ENCODE measurements at places on chromosomes 11 and 22. TPM values are rescaled to one million over a fixed set of nuclear protein-coding genes. Genes with fewer than 3 reads are reported as not detected.

DNA sequence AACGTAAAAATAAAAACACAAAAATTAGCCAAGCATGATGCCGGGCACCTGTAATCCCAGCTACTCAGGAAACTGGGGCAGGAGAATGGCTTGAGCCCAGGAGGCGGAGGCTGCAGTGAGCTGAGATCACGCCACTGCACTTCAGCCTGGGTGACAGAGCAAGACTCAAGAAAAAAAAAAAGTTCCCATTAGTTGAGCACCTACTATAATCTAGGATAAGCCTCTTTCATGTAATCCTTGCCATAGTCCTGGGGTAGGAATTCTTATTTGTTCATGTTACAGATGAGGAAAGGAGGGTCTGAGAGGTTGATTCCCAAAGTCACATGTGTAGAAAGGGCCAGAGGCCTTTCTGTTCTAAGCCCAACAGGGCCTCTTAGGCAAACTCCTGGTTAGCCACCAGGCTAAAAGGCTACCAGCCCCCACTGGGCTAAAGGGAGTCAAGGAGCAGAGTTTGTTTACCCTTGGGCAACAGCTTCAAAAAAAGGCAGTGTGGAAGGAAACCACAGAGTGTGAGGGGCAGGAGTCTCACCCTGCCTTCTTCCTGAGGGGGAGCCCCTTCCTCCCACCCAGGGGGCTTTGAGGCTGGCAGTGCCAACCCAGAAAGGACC is 21.6 kb upstream of the CSNK1E start:
- no peaks in the 10 kb centered on the region for H3K27me3 ChIP-seq
- no peak overlapping the region for H3K4me3 ChIP-seq
- no peak overlapping the region for H3K27ac ChIP-seq

DNA sequence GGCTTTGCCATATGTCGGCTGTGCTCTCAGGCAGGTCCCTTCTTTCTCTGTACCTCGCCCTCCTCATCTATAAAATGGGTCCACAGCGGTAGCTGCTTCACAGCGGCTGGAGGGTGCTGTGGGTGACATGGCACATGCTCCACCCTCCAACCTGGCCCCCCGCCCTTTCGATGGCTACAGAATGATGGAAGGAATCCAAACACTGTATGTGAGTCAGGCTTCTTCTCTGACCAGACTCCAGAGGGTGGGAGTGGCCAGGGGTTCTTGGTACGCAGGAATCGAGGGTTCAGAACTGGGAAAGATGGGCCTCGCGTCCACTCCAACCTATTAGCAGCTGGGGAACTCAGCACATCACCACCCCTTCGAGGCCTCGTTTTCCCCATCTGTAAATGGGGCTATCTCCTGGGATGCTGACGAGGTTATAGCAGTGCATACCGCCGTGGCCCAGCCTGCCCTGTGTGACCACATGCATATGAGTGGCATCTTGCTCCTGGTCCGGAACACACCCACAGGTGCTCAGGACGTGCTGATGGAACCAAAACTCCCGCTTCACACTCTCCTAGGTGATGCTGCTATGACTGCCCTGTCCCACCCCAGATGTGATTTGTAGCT is 26.4 kb downstream of the MN1 start:
- DNase-seq, result no peak
- H3K27me3 ChIP-seq, result no peaks in the 10 kb centered on the region
- H3K4me3 ChIP-seq, result no peak overlapping the region
- H3K4me1 ChIP-seq, result no peaks in the 10 kb centered on the region
- no peaks in the 10 kb centered on the region for H3K36me3 ChIP-seq

DNA sequence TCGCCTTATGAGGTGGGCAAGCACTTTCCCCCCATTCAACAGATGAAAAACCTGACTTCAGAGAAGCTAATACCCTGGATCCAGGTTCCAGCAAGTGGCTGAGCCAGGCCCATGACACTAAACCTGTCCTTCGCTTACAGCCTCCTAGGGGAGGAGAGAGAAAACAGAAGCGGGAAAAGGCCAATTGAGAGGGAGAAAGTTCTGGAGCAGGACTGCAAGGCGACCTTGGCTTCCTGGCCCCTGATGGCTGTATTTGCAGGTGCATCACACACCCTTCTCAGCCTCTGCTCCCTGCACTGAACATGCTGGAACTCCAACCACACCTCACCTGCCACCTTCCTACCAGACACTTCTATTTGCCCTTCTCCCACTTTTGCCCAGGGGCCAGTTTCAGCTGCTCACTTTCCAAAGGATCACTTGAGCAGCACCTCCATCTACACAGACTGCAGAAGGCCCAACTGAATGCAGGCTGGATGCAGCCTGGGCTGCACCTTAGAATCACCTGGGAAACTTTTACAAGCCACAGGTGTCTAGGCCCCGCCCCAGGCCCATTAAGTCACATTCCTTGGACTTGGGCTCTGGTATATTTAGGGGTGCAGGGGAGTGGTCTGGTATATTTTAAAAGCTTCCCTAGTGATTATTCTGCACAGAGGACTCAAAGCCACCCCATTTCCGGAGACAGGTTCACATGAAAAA is 14.3 kb upstream of the ADA2 start:
- no peak overlapping the region for H3K27ac ChIP-seq
- no peaks in the 10 kb centered on the region for H3K36me3 ChIP-seq
- H3K4me3 ChIP-seq, result no peak overlapping the region
- H3K27me3 ChIP-seq, result no peaks in the 10 kb centered on the region

GRCh38 chr11:36056160-36056751 is 112.4 kb downstream of the LDLRAD3 start:
- H3K27me3 ChIP-seq, result no peaks in the 10 kb centered on the region
- no peak overlapping the region for H3K4me3 ChIP-seq
- no peak overlapping the region for H3K27ac ChIP-seq
- H3K36me3 ChIP-seq, result no peaks in the 10 kb centered on the region

DNA sequence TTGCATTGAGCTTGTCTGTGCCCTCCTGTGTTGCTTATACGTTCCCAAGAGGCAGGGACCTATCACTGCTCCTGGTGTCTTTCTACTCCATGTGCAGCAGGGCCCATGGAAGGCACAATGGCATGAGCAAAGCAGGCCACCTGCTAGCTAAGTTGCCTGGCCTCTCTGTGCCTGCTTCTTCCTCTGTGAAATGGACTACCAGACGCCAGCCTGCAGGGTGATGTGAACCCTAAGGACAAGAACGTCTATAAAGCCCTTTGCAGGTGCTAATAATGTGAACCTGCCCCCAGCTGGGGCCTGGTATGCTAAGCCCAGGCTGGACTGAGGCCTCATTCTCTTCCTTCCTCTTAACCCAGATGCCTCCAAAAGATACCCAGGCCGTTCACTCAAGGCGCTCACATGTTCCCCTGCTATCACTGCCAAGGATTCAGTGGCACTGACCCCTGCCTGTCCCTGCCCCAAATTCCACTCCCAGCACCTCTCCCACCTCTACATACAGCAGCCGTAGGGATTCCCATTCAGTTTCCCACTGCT is 4.0 kb downstream of the GUCD1 start:
- H3K4me3 ChIP-seq, result no peak overlapping the region
- no peak overlapping the region for H3K27ac ChIP-seq
- H3K36me3 ChIP-seq, result peaks cover 28% of the 10 kb centered on the region
- H3K4me1 ChIP-seq, result peaks cover 15% of the 10 kb centered on the region
- H3K27me3 ChIP-seq, result no peaks in the 10 kb centered on the region
- no peak for DNase-seq

DNA sequence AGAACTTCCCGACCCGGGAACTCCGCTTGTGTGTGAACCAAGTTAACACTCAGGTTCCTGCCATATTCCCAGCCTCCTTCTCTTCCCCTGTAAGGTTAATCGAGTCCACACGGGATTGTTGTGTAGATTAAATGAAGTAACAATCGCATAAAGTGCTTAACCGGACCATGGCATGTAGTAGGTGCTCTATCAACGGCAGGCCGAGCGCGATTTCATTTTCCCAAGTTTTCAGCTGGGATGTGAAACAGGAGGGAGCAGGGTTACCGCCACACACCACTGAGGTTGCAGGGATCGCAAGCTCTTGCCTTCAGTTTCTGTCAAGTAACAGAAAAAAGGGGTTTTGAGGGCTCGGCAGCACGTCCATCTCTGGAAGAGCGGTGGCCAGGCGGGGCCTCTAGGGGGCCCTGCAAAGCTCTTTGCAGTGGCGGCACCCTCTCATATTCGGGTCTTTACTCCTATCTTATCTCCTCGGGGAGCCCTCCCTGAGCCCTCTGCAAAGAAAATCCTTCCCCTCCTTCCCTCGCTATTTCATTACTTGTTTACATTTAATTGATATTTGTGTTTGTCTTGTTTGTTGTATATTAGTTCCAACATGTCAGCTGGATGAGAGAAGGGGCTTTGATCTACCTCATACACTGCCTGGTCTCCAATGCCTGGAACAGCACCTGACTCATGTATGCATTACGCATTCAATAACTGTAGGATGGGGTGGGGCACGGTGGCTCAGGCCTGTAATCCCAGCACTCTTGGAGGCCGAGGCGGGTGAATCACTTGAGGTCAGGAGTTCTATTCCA is 816 bp upstream of the PLEKHA7 start:
- H3K36me3 ChIP-seq, result no peaks in the 10 kb centered on the region
- H3K4me1 ChIP-seq, result peaks cover 7% of the 10 kb centered on the region
- H3K27me3 ChIP-seq, result peaks cover 7% of the 10 kb centered on the region
- no peak overlapping the region for H3K27ac ChIP-seq

GRCh38 chr11:78339945-78340344 is 77.7 kb downstream of the GAB2 start:
- no peak for DNase-seq
- no peaks in the 10 kb centered on the region for H3K27me3 ChIP-seq
- no peak overlapping the region for H3K4me3 ChIP-seq
- H3K36me3 ChIP-seq, result no peaks in the 10 kb centered on the region

- no peaks in the 10 kb centered on the region for H3K27me3 ChIP-seq
- no peak overlapping the region for H3K4me3 ChIP-seq
- DNase-seq, result no peak
Measured at GRCh38 chr22:17920145-17920605, 104.2 kb downstream of the MICAL3 start.

DNA sequence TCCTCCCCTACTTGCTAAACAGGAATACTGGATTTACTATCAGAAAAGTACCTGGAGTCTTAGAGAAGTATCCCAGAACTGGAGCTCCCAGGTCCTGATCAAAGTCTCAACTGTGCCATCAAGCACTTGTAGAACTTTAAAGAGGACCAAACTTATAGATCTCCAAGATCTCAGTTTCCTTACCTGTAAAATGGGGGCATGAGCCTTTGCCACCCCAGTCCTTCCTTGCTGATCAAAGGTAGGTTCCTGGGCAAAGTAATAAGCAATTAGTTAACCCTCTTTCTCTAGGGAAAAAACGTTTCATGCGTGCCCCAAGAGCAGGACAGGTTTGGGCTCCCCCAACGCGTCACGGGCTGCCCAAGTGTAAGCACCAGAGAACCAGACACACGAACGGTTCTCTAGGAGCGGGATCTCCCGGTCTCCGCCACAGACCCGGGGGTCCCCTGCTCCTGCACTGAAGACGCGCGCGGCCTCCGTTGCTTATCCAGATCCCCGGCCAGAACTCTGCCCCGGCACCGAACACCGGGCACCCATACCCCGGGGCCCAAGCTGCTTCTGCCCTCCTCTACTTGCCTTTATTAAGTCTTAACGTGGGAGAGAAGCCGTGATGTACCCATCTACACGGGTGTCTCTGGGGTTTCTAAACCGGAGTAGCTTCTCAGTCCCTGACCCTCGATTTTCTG is 505 bp downstream of the ZNF214 start:
- peaks cover 10% of the 10 kb centered on the region for H3K27me3 ChIP-seq
- no peak overlapping the region for H3K4me3 ChIP-seq
- no peaks in the 10 kb centered on the region for H3K4me1 ChIP-seq
- H3K27ac ChIP-seq, result no peak overlapping the region
- DNase-seq, result no peak

- H3K27me3 ChIP-seq, result no peaks in the 10 kb centered on the region
- H3K4me3 ChIP-seq, result no peak overlapping the region
- H3K36me3 ChIP-seq, result no peaks in the 10 kb centered on the region
- peaks cover 2% of the 10 kb centered on the region for H3K4me1 ChIP-seq
- no peak for DNase-seq
Measured at GRCh38 chr22:19981171-19981960, 35.3 kb downstream of the ARVCF start.

- no peaks in the 10 kb centered on the region for H3K4me1 ChIP-seq
- no peak for DNase-seq
- no peak overlapping the region for H3K4me3 ChIP-seq
- no peaks in the 10 kb centered on the region for H3K27me3 ChIP-seq
- H3K36me3 ChIP-seq, result no peaks in the 10 kb centered on the region
Measured at GRCh38 chr11:46141597-46141996, 20.3 kb upstream of the PHF21A start.

DNA sequence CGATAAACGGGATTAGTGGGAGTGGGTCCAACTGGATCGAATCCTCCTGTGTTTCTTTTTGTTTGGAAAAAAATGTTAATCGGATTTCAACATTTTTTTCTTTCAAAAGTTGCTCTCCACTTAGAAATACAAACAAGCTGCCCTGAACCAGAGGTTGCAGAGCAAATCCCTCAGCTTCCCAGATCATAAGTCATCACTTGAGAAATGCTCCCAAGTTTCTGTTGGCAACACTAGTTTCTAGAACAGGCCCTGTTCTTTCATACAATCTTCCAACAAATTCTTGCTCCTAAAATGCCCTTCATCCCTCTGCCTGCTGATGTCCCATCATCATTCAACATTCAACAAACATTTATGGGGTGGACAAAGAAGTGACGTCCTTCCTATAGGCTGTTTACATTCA is 1.3 kb upstream of the MLC1 start:
- DNase-seq, result no peak
- no peak overlapping the region for H3K4me3 ChIP-seq
- H3K4me1 ChIP-seq, result no peaks in the 10 kb centered on the region
- no peaks in the 10 kb centered on the region for H3K27me3 ChIP-seq
- no peaks in the 10 kb centered on the region for H3K36me3 ChIP-seq

GRCh38 chr11:79705648-79706047 is 264.8 kb upstream of the TENM4 start:
- no peak overlapping the region for H3K4me3 ChIP-seq
- H3K36me3 ChIP-seq, result no peaks in the 10 kb centered on the region
- no peaks in the 10 kb centered on the region for H3K27me3 ChIP-seq
- DNase-seq, result no peak

DNA sequence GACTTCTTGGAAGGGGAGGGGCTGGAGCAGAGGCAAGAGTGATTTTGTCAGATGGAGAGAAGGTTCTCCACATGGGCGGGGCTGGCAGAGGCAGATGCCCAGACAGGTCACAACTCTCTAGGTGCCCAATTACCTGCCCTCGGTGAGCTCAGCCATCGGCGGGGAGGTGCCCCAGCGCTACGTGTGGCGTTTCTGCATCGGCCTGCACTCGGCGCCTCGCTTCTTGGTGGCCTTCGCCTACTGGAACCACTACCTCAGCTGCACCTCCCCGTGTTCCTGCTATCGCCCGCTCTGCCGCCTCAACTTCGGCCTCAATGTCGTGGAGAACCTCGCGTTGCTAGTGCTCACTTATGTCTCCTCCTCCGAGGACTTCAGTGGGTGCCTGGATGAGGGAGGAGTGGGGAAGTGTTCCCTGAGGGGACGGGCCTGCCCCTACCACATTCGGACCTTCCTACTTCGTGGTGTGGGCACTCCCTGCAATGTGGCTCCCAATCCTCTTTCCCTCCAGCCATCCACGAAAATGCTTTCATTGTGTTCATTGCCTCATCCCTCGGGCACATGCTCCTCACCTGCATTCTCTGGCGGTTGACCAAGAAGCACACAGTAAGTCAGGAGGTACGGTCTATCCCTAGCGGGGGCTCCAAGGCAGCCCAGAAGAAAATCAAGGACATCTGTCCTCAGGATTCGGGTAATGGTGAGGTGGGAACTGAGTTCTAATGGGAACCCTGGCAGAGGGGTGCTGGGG is 15.6 kb downstream of the PGAP2 start:
- no peaks in the 10 kb centered on the region for H3K27me3 ChIP-seq
- no peak overlapping the region for H3K27ac ChIP-seq
- peaks cover 34% of the 10 kb centered on the region for H3K36me3 ChIP-seq
- H3K4me3 ChIP-seq, result no peak overlapping the region

Gene STK33
- not detected for total RNA-seq

Gene PNPLA5
- not detected for total RNA-seq
